Stimulated activated CD4-positive, alpha-beta T cell treated with anti-CD3 and anti-CD28 coated beads, Interleukin-2, amount 100 ng/mL, for 48 hours (primary cell): ENCODE measurements at places on chromosomes 3 and 15.

GRCh38 chr3:131840156-131840797 lies 194.5 kb downstream of the CPNE4 start:
- no peak for DNase-seq

- no peak for DNase-seq
Observed at GRCh38 chr3:14539384-14539741, 779 bp downstream of the GRIP2 start.

- no peak for DNase-seq
Observed at GRCh38 chr15:45414215-45414885, 36.0 kb upstream of the GATM start.

GRCh38 chr3:63911509-63911872 lies 692 bp downstream of the SCAANT1 start:
- no peak for DNase-seq

- DNase-seq: no peak
Observed at GRCh38 chr15:71359246-71359645, 244.0 kb downstream of the THSD4 start.

GRCh38 chr15:70535071-70535954 lies 228.0 kb downstream of the UACA start:
- DNase-seq: no peak

GRCh38 chr3:15964605-15965442 lies 167.0 kb upstream of the ANKRD28 start:
- no peak for DNase-seq

- DNase-seq: no peak
Observed at GRCh38 chr3:184320104-184320445, 5.7 kb downstream of the EIF4G1 start.

DNA sequence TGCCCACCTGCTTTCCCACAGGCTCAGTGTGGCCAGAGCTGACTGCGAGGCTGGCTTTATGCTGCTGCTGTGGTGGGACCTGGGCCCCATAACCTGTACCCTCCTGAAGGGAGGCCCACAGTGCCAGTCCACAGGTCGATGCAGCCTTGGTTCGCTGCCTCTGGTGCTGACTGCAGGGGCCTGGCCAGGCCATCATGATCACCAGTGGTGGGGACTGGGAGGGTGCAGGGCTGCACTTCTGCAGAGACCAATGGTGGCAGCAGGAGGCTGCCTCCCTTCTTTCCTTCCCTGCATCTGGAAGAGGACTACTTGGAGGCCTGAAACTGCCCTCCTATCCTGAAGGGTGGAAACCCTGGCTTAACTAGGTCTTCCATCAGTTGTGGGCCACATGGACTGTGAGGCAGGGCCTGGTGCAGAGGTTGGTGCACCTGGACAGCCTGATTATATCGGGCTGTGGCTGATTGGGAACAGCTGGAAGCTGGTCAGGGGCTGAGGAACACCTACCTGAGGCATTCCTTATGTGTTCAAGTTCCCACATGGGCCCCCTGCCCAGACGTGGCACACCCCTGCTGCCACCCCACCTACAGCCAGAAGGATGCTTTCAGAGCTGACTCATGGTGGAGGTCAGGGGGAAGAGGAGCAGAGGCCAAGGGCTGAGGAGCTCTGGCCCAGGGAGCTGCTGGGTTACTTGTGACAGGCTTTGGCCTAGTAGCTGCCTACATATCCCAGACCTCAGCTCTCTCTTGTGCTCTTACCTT lies 29.8 kb downstream of the POMGNT2 start:
- no peak for DNase-seq

DNA sequence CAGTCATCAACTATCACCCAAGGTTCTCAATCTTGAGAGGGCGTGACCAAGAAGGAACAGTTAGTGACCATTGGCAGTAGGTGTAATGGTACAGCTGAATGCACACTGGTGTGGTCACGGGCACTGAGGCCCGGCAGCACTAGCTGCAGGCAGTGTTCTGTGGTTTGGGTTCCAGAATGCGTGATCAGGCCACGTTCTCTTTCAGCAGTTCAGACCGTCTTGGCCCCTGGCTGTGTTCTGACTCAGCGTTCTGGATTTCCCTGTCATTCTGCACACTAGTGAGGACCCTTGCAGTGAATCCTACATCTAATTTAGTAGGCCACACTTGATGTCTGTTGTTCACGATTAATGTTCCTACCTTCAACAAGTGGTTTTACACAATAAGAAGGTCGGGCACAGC lies 220.5 kb upstream of the SLCO3A1 start:
- DNase-seq: no peak

- no peak for DNase-seq
Observed at GRCh38 chr3:120424506-120424905, 26.3 kb downstream of the FSTL1 start.

GRCh38 chr15:57555270-57555669 lies 36.4 kb upstream of the MYZAP start:
- no peak for DNase-seq

DNA sequence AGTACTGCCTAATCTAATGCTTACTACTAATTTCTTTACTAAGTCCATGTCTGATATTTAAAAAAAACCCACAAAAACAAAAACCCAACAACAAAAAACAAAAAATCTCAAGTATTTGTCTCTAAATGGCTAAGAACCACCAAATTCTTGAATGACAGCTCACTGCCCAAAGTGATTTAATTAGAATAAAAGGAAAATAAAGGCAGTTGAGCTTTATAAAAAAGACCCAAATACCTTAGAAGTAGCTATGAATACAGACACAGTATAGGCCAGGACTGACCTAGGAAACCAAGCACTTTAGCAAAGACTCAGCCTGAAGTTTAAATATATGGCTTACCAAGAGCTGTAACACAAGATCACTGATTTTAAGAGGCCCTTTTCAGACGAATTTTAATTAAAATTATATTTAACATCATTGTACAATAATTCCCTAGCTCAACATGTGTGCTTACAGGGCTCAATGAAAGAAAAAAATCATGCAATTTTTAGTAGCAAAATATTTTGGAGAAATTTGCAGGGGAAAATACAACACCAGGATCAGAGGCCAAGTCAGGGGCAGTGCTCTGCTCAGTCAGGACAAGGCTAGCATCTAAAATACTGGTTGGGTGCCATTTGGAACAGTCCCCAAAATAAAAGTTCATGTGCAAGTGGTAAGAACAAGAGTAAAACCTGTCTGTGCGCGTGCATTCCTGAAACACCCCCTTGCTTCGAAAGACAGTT lies 24.8 kb downstream of the UQCC5 start:
- no peak for DNase-seq

DNA sequence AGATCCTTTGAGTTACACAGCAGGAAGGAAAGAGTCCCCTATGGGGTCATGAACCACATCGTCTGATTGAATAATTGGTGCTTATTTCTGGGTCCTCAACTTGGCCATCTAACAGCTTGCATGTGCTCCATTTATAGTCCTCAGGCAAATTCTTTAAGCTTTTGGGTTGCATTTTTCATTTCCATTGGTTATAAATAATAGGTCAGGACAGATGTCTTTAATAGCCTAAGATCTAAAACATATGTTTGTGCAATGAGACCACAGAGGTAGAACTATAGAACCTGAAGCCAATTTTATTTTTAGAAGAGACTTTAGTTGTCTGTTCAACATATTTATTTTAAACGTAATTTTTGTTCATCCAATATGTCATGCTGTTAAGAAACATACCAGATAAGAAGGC lies 43.2 kb downstream of the CD200R1L start:
- no peak for DNase-seq

DNA sequence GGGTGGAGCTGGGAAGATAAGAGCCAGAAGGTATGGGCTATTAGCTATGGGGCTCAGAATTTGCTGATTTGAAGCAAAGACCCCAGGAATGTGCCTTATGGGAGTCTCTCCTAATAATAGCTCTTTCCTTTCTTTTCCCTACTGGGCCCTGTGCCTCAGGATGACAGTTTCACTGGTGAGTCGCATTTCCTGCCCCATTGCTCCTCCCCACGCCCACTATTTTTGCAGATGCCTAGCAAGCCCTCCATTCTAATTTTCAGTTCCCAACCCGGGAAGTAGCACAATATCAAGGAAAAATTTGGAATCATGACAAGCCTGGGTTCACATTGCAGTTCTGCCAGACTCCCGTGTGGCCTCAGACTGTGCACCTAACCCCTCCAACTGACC lies 583 bp downstream of the IL17RE start:
- no peak for DNase-seq

DNA sequence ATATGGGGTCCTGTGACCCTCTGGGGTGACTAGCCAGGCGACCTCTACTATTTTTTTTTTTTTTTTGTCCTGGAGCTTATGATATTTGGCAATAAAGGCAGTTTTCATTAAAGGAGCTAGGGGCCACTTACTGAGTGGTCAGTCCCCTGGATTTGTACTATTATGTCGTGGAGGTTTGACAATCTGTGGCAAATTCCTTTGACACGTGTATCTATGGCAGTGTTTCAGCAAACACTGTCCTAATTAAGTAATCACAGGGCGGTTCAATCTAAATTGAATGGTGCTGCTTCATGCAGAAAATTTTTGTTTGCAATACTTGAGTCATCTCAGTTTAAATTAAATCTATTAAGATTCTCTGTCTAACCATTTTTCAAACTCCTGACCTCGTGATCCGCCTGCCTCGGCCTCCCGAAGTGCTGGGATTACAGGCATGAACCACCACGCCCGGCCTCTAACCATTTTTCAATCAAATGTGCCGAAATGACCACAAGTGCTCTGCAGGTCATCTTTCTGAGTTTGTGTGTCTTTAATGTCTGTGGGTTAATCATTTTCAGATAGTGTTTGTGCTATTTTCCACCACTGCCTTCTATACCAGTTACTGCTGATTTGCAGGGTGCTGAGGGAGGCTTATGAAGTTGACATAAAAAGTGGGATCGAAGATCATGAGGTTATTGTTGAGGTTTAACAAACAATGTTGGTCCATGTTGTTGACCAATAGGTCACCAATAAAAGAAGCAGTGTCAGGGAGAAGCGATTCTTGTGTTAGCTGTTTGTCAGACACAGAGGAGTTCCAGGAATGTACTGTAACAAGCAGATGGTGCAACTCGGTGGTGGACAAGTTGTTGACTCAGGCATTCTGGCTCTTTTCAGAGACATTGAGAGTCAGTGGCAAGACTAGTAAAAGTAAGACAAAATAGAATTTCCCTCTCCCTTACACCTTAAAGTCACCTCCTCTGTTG lies 18.6 kb upstream of the SLC2A2 start:
- DNase-seq: no peak

DNA sequence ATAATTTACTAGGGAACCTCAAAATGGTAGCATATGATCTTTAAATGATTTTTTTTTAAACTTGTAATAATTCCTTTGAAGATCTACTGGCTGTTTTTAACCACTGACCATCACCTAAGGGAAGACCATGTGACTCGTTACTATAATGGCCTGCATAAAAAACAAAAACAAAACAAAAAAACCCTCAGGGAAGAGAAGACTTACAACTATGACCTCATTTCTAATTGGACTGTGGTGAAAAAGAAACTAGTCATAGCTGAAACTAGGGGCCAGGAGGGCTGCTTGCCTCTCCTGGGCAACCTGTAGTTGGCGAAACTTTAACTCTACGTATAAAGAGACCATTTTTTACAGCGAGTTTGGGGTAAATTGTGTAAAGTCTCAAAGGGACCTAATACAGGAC lies 23.0 kb downstream of the PAQR9 start:
- DNase-seq: no peak

- no peak for DNase-seq
Observed at GRCh38 chr3:100260081-100260684, 609 bp upstream of the TBC1D23 start.

GRCh38 chr15:43433165-43433564 lies 59.8 kb downstream of the TP53BP1 start:
- DNase-seq: no peak

- DNase-seq: no peak
Observed at GRCh38 chr3:107548601-107549000, 25.8 kb downstream of the BBX start.

DNA sequence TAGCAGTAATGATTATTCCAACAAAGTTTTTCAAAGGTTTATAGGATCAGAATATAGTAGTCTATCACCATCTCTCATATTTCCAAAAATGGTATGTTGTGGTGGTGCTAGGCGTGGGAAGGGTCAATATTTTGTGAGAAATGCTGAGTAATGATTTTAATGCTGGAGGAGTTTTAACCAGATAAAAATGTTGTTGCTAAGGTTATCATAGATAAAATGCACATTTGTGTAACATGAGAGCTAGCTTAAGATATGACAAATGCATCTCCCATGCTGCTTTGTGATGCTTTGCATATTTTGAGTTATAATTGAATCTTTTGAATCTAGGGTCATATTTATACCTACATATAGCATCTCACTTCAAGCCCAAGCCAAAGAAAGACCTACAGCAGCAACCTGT lies 103.9 kb upstream of the ROBO1 start:
- no peak for DNase-seq

- no peak for DNase-seq
Observed at GRCh38 chr3:24344784-24345439, 149.7 kb downstream of the THRB start.

- DNase-seq: no peak
Observed at GRCh38 chr3:45387636-45388348, 584 bp upstream of the LARS2 start.

DNA sequence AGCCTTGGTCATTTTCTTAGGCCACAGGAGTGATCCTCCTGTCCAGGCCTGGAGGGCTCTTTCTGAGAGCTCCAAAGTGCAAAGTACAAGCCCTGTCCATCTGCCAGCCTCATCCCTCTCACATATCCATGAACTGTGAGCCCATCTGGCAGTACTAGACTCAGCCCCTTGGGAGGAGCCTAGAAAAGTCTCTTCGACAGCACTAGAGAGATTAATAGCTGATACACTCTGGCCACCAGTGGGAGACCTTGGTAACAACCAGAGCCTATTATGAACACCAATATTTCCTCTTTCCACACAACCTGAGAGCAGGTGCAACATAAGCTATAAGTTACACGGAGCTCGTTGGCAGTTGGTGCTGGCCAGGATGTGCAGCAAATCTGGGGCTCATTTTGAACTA lies 59.5 kb upstream of the DCLK3 start:
- DNase-seq: no peak

DNA sequence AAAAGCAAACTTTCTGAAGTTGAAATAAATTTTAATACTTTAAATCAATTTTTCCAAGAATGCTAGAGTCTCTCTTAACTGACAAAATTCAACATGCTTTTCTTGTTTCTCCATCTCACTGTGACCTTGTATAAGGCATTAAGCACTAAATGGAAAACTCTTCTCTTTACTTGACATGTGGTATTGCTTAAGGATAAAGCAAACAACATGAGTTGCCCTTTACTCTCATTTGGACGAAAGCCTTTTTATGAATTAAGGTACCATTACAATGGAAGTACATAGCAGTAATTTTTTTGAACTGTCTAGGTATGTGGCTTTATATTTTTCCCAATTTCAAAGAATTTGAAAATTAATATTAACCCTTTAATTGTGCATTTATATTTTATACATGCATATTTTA lies 1.4 kb downstream of the STRIT1 start:
- no peak for DNase-seq

DNA sequence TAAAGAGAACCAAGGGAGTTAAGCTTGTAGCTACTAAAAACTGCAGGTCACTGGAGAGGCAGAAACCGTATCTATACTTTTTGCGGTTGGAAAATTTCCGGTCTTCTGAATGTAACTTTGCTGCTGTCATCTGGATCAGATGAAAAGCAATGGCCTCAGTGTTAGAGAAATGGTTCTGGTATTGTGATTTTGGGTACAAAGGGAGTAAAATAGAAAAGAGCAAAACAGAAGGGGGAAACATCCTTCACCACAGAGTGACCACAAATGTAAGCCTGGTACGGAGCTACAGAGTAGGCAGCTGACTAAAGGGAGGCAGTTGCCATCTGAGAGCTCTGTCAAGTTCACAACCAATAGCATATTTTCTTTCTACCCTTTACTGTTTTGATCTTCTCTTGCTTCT lies 5.6 kb downstream of the CD96 start:
- DNase-seq: no peak
